ENCODE measurements at places on chromosomes 1 and 21.

DNA sequence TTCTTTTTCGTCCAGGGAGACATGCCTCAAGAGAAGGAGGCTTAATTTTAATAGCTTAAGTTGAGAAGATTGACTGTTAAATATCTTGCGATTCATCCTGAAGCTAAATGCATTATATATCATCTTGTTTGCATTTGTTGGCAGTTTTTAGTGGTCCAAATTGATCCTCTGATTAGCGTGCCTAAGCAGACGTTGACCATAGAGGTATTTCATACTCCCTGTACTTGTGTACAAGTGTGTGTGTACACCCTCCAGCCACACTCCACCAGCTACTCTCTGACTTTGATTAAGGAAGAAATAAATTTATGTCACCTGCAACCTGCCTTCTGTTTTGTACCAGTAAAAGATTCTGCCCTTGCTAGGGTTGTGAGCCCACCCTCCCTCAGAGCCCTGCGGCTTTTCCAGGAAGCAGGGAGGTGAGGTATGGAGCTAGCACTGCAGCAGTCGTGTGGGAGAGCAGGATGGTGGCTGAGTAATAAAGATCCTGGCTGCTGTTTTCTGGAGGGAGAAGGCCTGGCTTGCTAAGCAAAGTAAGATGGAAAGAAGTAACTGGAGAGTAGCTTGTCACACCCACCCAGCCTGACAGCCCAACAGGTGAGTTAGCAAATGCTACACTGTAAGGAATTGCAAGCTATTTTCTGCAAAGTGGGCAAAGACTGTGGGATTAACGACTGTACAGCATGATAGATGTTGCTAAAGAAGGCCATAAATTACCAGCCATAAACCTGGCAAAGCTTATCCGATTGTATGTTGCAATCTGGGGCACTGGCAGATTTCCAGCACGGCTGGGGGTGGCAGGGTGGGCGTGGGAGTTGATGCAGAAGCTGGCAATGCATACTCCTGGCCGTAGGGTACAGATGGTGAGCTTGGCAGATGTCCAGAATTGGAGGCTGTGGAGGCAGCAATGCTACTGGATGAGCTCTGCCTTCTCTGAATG is 170.2 kb downstream of the TNR start:
- DNase-seq: no peak

DNA sequence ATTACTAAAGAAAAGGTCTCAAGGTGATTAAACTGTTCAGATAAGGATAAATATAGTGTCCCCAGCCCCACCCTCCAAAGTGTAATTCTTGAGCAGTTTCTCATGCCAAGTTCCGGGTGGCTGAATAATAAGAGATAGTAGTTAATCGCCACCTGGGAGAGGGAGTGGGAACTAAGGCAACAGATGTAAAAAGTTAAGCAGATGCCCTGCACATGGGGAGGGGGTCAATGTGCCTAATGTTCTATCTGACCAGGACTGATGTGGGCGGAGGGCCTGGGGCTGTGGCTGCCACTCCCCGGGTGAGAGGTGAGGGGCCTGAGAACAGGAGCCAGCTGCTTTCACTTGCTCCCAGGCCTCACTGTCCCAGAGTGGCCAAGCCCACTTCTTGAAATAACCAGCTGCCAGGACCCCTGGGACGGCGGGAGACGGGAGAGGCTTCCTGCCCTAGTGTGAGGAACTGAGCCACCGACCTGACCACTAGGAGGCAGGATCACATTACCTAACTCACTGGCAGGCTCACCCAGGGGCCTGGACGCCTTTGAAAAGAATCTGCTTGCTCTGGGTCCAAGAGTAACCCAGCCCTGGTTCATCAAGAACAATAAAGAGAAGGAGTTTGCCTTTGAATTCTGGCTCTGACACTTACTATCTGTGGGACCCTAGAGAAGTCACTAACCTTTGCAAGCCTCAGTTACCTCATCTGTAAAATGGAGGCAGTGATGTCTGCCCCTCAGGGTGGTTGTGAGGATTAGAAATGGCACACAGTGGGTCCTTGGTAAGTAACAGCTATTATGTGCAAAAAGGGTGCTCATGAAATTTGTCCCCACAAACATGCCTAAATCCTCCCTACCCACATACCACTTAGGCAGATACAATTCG is 179.2 kb downstream of the ATG4C start:
- no peak for DNase-seq

DNA sequence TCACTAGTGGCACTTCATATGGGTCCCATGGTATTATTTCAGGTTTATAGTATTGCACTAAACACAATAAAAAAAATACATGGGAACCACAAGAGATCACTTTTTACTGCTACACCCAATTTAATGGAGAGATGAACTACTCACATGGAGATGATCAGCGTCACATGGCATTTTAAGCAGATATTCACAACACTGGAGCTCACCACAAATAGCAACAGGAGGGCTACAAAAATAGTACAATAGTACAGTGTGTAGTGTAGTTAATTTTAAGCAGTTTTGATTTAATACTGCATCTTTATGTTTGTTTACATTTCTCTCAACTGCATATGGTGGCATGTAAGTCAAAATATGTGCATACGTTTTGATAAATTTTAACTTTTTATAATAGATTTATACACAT is 31.0 kb downstream of the SNX7 start:
- no peak for DNase-seq

- no peak for DNase-seq
These were observed 51.2 kb upstream of the CAPZB start for GRCh38 chr1:19536519-19536918.

DNA sequence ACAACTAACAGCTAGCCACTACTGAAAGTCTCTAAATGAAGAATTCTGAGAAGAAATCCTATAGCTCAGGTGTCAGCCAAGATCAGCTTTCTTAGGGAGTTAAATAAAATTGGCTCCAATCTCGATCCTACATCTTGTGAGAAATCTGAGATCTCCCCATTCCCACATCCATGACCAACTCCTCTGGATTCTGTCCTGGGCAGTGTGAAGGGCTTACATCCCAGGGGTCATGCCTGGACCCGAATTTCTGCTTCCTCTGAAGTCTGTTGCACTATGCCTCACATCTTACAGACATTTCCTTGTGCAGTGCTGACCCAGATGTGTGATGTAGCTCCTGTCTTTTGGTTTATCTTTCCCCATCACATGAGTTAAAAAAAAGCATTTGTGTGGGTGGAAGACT is 4.8 kb upstream of the TNN start:
- DNase-seq: no peak

GRCh38 chr1:9281071-9281827 is 11.4 kb upstream of the SPSB1 start:
- no peak for DNase-seq

DNA sequence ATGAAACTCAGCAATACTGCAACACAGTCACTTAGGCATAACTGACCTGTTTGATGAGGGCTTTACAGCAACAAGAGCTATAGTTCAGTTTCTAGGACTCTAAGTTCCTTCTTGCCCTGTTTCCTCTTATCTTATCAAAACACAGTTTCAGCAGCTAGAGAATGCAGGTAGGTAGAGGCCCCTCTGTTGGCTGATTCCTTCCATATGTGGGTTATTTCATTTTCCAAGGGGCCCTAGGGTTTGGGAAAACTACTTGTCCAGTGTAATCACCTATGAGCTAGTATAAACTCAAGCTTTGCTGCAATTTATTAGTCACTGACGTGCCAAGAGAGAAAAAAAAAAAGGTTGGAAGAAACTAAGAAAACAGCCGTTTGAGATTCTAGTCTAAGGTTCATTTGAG is 607.7 kb upstream of the USP24 start:
- DNase-seq: no peak

- DNase-seq: no peak
These were observed 2.3 kb downstream of the PBXIP1 start for GRCh38 chr1:154953611-154954038.

- DNase-seq: peak; percentile 40
These were observed 21.6 kb upstream of the BCL10 start for GRCh38 chr1:85297855-85298629.

- DNase-seq: no peak
These were observed 226.6 kb downstream of the RERE start for GRCh38 chr1:8590721-8591351.

DNA sequence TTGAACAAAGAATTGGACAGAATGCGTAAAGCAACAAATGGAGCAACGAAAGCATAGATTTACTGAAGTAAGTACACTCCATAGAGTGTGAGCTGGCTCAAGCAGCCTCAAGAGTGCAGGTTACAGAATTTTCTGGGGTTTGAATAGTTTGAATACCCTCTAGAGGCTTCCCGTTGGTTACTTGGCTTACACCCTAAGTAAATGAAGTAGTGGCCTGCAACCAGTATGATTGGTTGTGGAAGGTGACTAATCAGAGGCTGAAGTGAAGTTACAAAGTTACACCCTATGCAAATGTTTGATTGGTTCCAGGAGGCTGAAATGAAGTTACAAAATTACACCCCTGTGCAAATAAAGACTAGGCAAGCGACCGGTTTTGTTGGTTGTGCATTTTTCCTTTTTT is 10.9 kb downstream of the TCEANC2 start:
- no peak for DNase-seq

DNA sequence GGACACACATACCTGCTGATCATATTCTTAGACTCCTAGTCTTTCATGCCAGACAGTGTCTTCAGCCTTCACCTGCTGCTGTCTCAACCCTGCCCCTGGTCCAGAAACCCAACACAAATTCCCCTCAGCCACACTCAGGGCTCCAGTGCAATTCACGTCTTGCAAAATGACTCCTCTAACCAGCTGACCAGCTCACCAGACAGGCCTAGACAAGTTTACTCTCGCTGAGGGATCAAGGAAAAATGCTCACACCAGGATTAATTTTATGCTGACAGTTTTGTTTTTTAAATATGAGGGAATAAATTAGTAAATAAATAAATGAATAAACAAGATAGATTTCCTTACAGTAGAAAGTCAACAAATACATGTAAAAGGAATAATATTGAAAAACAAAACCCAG is 28.5 kb downstream of the CCDC185 start:
- no peak for DNase-seq

GRCh38 chr1:167912294-167912693 is 1.6 kb downstream of the ADCY10 start:
- no peak for DNase-seq

DNA sequence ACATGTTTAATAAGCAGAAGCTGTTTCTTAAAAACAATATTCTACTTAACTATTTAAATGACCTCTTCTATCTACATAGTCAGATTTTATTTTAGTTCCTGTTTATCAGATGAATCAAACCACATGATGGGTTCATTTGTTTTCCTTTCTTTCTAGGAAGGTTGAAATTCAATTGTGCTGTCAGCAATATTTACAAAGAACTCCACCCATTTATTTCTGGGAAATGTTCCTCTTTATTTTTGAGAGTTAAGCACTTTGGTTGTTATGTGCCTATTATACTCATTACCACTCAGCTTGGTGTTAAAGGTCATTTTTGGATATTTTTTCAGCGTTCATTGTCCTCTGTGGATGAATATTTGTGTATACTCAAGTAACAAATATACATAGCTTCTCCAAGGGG is 84.9 kb downstream of the C4BPA start:
- DNase-seq: no peak

DNA sequence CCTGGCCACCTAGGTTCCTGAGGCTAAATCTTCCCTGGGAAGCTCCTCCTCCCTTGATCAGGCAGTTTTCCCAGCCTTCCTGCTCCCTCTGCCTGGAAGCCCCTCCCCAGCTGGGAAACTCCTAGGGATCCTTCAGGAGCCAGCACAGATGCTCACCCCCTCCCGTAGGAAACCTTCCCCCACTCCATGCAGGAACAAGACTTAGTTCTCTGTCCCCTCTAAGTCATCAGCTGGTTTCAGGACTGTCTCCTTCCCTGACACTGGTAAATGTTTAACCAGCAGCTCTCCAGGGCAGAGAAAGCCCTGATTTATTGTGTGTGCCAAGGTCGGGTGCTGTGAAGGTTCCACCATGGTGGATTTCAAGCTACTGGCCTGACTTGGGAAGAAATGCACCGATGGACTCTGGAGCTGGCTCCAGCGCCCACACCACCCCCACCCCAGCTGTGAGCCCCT is 25.0 kb downstream of the TTC39A start:
- DNase-seq: no peak

DNA sequence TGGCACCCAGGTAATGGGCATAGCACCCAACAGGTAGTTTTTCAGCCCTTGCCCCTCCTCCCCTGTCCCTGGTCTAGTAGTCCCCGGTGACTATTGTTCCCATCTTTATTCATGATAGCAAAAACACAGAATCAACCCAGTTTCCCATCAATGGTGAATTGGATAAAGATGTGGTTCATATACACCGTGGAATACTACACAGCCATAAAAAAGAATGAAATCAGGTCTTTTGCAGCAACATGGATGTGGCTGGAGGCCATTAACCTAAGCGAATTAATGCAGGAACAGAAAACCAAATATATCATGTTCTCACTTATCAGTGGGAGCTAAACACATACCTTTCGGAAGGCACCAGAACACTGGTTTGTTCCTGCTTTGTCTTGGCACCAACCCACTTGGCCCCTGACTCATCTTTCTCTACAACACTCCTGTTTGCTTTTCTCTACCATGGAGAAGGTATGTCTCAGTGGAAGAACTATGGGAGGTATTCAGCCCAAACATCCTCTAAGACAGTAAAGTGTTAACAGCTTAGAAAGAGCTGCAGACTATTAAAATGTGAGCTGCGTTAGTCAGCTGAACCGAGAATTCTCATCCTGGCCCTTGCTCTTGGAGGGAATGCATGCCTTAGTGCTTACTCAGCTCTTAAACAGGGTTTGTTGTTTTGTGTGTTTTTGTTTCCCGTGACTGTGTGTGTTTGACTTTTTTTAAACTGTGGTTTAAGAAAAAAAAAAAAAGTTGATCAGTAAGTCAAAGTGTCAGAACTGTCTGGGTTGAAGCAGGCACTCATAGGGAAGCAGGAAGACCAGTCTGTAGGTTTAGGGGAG is 203.0 kb downstream of the TOMM20 start:
- no peak for DNase-seq

- no peak for DNase-seq
These were observed 477.2 kb upstream of the CAMK1G start for GRCh38 chr1:209106237-209106741.

DNA sequence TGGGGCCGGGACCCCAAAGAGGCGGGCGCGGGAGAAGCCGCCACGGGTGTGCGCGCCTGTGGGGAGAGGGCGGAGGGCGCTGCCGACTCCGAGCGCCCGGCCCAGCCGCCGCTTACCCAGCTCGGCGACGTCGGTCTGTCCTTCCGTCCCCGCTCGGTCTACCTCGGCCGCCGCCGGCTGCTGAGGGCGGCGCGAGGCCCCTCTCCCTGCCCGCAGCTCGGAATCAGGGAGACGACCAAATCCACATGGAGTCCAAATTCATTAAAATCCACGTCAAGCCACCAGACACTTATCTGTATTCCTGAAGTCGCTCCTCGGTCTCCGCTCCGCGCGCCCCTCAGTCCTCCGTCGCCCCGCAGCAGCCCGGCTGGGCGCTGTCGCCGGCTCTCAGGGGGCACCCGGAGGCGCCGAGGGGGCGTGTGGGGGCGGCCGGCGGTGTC is 637 bp downstream of the PLXNA2 start:
- no peak for DNase-seq

GRCh38 chr1:90911353-90911752 is 110.5 kb downstream of the ZNF644 start:
- DNase-seq: no peak
